Activated CD8-positive, alpha-beta memory T cell treated with anti-CD3 and anti-CD28 coated beads for 1 hour (primary cell): ENCODE measurements at places on chromosomes 1 and 21.

DNA sequence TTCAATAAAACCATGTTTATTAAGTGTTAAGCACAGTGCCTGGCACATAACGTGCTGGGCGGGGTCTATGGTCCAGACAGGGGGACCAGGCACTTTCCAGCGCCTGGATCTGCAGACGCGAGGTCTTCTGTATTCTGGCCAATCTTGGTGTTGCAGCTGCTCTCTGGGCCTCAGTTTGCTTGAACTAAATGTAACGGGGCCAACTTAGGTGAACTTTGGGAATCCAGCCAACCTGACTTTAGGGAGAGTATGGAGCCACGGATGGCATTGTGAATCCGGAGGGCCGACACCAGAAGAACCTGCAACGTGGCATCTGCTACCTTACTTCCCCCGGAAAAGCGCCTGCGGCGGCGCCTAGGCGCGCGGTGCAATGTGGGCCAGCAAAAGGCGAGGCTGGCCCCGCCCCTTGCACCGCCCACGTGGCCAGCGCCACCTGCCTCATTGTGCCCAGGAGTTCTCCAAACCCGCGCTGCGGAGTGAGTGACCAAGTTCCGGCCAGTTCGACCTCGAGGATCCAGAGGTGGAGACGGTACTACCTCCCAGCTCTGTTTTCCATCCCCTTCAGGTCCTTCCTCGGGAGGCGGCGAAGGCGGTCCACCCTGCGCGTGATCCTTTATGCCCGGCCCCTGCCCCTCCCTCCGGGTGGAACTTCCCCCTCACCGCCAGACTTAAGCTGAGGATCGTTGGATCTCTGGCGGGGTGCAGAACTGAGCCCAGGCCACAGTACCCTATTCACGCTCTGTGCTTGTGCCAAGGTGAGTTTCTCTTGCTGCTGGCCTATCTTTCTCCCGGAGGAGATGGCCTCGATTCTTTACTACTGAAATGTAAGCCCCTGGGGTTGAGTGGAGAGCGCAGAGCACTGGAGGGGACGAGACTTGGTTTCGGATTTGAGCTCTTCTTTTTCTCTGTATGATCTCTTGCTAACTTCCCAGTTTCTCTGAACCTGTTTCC lies at the start of gene AKR1A1:
Gene AKR1A1, plus strand, starts transcription at position 426 of the 951 bp plus-strand sequence. CDS start 10,969 bp downstream, outside the sequence.
- peak; percentile 55 for DNase-seq

GRCh38 chr1:196376630-196377328 lies 231.5 kb downstream of the KCNT2 start:
- DNase-seq, result no peak

GRCh38 chr1:9073143-9073542 lies 3.7 kb upstream of the SLC2A5 start:
- no peak for DNase-seq

GRCh38 chr1:54474310-54475251 lies 68.4 kb upstream of the SSBP3 start:
- no peak for DNase-seq

- DNase-seq, result no peak
Measured at GRCh38 chr21:44994695-44995342, 55.0 kb downstream of the SLX9 start.

DNA sequence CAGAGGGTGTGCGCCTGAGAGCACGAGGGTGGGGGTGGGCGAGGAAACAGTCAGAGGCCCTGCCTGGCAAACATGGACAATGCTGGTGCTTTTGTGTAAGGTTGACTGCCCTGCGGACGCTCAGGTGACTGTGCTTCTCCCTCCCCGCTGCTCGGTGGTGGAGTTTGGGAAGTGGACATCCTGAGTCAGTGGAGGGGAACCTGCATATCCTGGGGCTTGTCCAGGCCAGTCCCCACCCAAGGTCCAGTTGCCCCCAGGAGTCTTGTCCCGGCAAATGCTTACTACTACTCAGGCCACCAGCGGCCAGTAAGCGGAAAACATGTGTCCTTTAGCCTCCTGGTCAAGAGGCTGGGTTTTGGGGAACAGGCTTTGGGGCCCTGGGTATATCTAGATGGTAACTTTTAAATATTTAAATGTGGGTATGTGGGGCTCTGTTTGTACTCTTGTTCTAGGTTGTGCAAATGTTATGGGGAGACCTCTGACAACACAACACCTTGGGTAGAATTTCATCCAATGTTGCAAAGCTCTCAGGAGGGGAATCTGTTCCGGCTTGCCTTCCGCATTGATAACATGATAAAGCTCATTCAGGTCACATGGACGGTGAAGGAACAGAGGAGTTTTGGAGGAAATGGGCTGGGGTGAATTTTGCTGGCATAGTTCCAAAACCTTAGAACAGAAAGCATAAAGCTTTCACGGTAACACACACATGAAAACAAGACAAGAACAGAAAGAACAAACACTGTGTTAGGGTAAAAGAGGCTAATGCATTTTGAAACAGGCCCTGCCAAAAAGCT lies 364.9 kb downstream of the PRDM2 start:
- DNase-seq, result no peak

DNA sequence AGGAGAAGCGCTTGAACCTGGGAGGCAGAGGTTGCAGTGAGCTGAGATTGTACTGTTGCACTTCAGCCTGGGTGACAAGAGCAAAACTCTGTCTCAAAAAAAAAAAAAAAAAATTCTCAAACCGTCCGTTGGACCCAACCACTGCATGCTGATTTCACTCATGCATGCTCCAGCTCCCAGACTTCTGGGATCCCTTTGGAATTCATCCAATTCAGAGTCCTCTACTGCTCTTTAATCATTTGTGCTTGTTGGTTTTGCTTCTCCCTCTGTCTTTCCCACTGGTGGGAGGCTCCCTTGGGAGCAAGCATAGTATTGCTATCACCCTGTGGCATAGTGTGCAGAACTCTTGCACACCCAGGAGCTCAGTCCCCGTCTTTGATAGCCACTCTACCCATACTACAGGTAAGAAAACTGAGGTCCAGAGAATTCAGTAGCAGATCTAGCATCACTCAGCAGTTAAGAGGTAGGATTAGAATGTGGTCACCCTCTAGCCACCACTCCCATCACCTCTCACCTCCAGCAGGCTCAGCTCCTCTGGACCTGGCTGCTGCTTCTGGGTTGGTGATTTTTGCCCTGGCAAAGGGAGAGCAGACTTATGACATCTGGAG lies 3.1 kb upstream of the LMNA start:
- no peak for DNase-seq

DNA sequence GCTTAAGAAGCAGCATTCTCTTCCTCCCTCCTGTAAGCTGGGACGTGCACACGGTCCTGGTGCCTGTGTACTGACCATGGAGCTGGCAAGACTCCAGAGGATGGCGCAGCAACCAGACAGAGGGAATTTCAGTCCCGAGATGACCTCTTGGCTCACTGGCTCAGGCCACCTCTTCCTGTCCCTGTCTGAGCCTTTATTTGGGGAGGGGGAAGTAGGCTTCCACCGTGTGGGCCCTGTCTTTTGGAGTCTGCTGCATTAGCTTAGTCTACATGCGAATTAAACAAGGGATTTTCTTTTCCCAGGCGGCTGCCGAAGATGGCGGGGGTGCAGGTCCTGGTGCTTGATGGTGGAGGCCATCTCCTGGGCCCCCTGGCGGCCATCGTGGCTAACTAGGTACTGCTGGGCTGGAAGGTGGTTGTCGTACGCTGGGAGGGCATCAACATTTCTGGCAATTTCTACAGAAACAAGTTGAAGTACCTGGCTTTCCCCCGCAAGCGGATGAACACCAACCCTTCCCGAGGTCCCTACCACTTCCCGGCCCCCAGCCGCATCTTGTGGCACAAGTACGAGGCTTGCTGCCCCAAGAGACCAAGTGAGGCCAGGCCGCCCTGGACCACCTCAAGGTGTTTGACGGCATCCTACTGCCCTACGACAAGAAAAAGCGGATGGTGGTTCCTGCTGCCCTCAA lies 10.2 kb downstream of the IL24 start:
- no peak for DNase-seq

- no peak for DNase-seq
Measured at GRCh38 chr1:162145966-162146696, 76.6 kb downstream of the NOS1AP start.

- DNase-seq, result no peak
Measured at GRCh38 chr1:76330991-76331603, 256.6 kb downstream of the ST6GALNAC3 start.

- no peak for DNase-seq
Measured at GRCh38 chr1:157197906-157198435, 59.8 kb upstream of the ETV3 start.

DNA sequence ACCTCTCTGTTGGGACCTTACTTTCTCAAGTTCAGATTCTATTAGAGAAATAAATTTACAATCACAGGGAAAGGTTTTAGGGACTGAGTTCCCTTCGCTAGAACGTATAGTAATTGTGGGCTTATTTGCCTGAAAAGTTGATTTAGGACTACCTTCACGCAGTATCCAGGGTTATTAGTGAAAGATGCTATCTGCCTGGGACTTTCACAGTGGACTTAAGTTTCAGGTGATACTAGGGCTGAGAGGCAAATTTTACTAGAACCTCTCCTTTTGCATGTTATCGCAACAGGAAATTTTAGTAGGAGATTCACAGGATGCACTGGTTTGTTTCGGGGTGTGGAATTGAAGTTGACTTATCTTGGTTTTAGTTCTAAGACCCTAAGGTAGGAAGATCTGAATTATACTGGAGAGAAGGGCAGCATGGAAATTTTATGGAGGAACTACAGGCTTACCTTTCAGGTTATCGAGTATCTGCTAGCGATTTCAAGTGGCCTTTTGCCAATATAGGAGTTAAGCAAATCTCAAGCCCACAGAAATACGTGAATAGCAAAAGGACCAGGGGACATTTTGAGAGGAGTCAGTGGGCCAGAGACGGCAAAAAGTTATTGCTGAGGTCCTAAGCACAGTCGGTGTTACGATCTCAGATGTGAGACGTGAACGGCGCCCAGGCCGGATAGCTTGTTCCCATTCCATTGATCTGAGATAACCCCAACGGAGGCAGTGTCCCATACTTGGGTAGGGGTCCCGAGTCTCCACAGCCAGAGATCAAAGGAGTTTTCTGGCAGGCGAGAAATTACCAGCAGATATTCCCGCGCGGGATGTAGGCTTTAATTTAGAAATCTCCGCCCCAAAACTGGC lies 723 bp upstream of the GNAI3 start:
- no peak for DNase-seq

DNA sequence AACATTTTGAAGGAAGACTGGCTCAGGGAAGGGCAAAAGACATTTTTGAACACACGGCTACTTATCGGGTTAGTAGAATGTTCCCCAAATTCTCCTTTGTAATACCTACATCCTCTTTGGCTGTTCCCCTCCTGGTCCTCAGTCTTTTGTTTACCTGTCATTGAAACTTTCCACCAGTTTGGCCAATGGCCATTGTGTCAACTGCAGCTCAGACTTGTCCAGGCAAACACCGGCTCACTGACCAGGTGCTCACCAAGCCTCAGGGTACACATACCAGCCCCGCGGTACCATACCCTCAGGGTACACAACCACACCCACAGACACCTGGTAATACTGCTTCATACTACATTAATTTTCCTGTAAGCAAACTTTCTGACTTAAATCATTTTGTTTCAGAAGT lies 84.8 kb upstream of the ZNF648 start:
- no peak for DNase-seq

DNA sequence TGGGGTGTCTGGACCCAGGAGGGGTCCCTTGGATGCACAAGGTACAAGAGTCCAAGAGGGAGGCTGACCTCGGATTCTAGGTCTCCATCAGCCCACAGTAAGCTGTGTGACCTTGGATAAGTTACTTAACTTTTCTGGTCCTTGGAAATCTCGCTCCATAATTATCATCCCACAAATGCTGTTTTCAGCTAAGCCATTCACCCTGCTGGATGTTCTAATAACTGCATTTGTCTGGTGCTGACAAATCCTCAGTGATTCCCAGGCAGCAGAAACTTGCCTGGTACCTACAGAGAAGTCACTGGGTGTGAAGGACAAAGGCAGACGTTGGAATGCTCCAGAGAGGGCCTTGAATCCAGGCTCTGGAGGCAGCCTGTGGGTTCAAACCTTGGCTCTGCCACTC lies 89.7 kb downstream of the IGSF21 start:
- no peak for DNase-seq

- DNase-seq, result no peak
Measured at GRCh38 chr1:20666804-20667203, 5.6 kb upstream of the DDOST start.

GRCh38 chr1:224745394-224745793 lies 129.3 kb downstream of the CNIH3 start:
- no peak for DNase-seq

GRCh38 chr21:40173816-40174215 lies 306.6 kb downstream of the PCP4 start:
- DNase-seq, result no peak

- DNase-seq, result no peak
Measured at GRCh38 chr1:116346943-116347673, 25.9 kb upstream of the ATP1A1 start.

DNA sequence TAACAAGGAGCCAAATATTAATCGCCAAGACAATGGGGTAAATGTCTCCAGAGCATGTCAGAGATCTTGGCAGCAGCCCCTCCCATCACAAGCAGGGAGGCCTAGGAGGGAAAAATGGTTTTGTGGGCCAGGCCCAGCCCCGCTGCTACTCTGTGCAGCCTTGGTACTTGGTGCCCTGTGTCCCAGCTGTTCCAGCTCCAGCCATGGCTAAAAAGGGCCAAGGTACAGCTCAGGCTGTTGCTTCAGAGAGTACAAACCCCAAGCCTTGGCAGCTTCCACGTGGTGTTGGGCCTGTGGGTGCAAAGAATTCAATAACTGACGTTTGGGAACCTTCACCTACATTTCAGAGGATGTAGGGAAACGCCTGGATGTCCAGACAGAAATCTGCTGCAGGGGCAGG lies 10.4 kb downstream of the UBE2G2 start:
- no peak for DNase-seq

DNA sequence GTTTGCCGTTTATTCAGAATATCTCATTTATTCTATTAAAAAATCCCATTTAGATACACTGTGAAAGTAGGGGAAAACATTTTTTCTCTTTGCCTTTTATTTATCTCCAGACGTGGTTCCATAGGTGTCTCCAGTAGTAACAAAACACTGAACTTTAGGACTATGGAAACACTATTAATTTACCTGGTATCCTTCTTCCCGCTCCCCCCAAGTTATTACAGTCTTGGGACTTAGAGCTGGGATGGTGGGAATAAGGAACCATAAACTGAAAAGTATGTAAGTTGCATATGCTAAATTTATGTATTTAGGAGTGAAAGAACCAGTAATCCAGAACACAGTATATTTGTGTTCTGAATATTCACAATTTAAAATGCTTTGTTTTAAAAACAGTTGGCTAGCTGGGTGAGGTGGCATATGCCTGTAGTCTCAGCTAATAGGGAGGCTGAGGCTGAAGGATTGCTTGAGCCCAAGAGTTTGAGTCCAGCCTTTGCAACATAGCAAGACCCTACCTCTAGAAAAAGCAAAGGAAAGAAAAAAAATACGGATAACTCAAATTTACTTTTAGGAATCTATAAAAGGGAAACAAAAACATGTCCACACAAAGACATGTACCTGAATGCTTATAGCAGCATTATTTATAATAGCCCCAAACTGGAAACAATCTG lies 3.1 kb downstream of the DNAJB4 start:
- no peak for DNase-seq
